ENCODE measurements at places on chromosomes 2 and 18.
A peak's percentile ranks its signal among the peaks of the same experiment; 100 is the strongest.

- no peak for DNase-seq
Measured at GRCh38 chr18:50401295-50401694, 26.4 kb downstream of the SKA1 start.

- no peak for DNase-seq
Measured at GRCh38 chr18:73758446-73758845, 389.2 kb downstream of the FBXO15 start.

DNA sequence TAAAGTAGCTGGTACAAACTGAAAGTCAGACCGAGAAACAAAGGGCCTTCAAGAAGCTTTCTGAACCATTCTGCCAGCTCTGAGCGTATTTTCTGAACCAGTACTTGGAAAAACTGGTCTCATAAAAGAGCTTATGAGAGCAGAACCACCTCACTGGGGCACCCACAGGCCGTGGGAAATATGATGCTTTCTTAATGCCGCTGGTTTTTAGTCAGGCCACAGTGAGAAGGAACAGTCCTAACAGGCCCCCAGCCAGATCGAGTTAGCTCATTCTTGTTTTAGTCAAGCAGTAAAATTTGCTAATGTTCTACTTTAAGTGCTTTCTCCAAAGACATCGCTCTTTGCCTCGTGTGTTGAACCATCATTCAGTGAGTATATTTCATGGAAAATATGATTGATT lies 12.7 kb upstream of the NOSTRIN start:
- no peak for DNase-seq

- no peak for DNase-seq
Measured at GRCh38 chr2:19799881-19800780, 101.7 kb downstream of the TTC32 start.

GRCh38 chr18:56086176-56086575 lies 498.2 kb upstream of the TCF4 start:
- DNase-seq: no peak

DNA sequence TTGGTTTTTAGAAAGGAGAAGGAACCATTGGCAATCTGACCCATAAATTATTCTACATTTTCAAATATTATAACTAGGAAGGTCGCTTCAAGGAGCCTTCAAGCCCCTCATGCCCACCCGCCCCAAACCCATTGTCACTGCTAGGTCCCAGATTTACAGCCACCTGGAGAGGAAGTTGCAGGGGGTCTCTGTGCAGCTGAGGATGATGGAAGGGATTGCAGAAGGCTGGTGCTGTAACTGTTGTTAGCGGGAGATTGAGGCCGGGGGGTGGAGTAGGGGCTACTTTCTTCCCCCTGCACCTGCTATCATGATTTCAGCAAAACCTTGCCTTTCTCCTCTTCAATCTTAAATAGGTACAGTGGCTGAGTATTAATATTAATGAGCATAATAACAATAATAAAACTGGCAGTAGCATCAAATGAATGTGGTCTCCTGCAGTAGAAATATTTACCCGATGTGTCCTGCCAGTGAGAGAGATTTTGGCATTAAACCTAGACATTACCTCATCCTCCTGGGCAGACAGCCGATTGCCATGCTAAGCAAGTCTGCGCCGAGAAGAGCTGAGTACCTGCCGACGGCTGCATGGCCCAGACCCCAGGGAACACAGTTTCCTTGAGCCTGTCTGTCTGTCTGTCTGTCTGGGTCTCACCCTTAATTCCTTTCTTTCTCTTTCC lies 225.4 kb downstream of the FAM210A start:
- DNase-seq: no peak

- no peak for DNase-seq
Measured at GRCh38 chr2:110873056-110873502, 140.7 kb downstream of the ACOXL start.

- DNase-seq: no peak
Measured at GRCh38 chr2:69916106-69916505, 1.2 kb downstream of the MXD1 start.

GRCh38 chr2:207042841-207043240 lies 103.5 kb downstream of the CPO start:
- DNase-seq: no peak

DNA sequence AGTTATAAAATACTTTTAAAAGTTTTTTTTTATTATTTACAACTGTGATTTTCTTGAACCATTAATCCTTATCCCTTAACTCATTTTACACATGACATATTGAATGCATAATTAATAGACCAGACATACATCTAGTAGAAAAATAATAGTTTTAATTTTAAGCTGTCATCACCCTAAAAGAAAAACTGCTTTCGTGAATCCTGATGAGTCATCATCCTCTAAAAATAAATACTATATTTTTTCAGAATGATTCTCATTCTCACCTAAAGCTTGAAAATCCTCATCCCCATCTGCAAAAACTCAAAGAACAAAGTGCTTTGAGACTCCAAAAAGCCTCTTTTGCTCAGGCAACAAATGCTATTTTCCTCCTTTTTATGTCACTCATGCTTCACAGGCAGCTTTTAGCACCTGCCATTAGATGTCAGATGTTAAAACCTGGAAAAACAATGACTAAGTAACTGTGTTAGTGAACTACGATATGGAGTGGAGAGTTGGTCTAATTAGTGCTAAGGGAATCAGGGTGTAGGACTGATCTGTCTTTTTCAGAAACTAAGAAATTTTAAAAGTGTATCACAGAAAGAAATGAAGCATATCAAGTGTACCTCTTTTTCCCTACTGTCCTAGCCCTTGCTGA lies 297.6 kb downstream of the TMX3 start:
- no peak for DNase-seq

DNA sequence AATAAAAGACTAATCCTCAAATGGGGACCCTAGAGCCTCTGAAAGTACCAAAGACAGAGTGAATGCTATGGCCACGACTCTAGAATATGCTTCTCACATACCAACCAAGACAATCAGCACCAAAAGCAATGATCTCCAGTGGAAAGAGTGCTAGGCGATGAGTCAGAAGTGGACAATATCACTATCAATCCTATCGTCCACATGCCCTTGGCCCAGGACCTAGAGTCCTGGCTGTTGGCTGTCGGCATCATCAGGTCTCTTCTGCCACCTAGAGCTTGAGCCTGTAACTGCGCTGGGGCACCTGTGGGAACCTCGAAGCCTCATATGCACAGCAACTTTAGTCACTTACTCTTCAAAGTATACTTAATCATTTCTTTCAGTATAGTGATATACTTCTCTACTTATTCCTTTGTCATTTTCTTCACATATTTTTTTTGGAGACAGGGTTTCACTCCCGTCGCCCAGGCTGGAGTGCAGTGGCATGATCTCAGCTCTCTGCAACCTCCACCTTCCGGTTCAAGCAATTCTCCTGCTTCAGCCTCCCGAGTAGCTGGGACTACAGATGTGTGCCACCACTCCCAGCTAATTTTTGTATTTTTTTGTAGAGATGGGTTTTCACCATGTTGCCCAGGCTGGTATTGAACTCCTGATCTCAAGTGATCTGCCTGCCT lies 29.7 kb downstream of the NOL10 start:
- peak; percentile 12 for DNase-seq

- DNase-seq: no peak
Measured at GRCh38 chr18:22559414-22560274, 141.9 kb upstream of the CTAGE1 start.
